Left renal cortex interstitium (tissue), 4 donors: ENCODE measurements at places on chromosomes 16 and 17. TPM values are rescaled to one million over a fixed set of nuclear protein-coding genes. Genes with fewer than 3 reads are reported as not detected.

Gene MEOX1
- 12.8 TPM for polyA plus RNA-seq

Gene APOBR
- 0.45 TPM for polyA plus RNA-seq

Gene EVI2B
- polyA plus RNA-seq = 2.4 TPM

Gene SLC5A10
- 0.22 TPM for polyA plus RNA-seq

Gene LIMD2
- 33.7 TPM for polyA plus RNA-seq

Gene CHST4
- polyA plus RNA-seq = 0.27 TPM

Gene TBC1D3C
- polyA plus RNA-seq = 1.8 TPM

Gene PRSS27
- 0.92 TPM for polyA plus RNA-seq

Gene SKAP1
- 13.6 TPM for polyA plus RNA-seq

Gene MARVELD3
- polyA plus RNA-seq = 12.5 TPM

Gene MMP25
- 3.2 TPM for polyA plus RNA-seq
